ENCODE measurements at places on chromosomes 2 and 18.
A peak's percentile ranks its signal among the peaks of the same experiment; 100 is the strongest.

GRCh38 chr2:125573432-125573831 lies 1082.5 kb upstream of the GYPC start:
- no peak for DNase-seq

DNA sequence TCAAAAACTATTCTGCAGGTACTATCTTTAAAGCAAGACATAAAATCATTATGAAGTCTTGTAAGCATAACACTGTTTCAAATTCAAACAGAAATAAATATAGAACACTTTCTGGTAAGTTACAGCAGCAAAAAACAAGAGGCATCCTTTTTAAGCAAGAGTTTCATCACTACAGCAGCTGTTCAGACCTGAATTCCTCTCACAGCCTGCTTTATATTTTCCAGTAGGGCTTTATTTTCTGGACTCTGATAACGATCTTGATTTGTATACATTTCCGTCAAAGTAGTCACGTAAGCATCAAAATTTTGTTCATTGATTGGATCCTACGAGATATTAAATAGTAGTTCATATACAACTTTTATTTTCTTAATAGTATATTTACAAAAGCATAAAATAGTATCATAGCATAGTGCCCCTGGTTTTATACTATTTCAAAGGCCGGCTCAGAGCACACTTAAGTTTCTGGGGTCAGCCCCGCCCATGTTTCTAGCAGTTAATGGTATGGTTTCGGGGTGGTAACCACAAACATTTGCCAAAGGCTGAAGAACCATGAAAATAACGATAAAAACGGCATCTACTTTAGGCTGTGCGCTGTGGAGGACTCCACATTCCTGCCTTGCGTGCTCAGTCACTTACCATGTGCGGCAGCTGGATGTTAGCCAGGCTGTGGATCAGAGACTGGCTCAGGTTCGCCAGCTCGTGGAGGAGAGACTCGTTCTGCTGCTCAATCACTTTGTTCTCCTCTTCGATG lies 47.5 kb upstream of the PXDN start:
- DNase-seq: no peak

DNA sequence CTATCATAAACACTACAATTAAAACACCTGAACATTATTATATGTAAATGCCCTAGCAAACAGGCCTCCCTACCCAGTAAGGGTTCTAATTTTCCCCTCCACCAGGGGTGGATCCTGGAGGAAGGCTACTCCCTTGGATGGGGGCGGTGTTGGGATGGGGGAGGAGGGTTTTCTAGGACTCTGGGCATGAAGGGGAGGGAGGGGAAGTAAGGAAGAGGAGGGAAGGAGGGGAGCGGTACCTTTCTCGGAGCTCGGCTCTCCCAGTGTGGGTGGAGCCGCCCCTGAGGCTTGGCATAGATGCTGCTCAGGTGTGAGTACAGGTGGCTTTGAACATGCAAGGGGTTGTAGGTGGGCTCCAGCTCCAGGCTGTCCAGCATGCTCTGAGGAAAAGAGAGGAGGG lies 5.4 kb downstream of the DOK1 start:
- no peak for DNase-seq

- DNase-seq: no peak
These were observed 48.1 kb downstream of the MERTK start for GRCh38 chr2:111946294-111947114.

GRCh38 chr2:52452201-52452600 lies 1315.4 kb upstream of the CHAC2 start:
- no peak for DNase-seq

- DNase-seq: no peak
These were observed 112.1 kb upstream of the HAAO start for GRCh38 chr2:42904576-42904876.

GRCh38 chr2:235936493-235936892 lies 231.7 kb downstream of the GBX2 start:
- no peak for DNase-seq

GRCh38 chr2:49686897-49687442 lies 532.7 kb upstream of the FSHR start:
- no peak for DNase-seq

DNA sequence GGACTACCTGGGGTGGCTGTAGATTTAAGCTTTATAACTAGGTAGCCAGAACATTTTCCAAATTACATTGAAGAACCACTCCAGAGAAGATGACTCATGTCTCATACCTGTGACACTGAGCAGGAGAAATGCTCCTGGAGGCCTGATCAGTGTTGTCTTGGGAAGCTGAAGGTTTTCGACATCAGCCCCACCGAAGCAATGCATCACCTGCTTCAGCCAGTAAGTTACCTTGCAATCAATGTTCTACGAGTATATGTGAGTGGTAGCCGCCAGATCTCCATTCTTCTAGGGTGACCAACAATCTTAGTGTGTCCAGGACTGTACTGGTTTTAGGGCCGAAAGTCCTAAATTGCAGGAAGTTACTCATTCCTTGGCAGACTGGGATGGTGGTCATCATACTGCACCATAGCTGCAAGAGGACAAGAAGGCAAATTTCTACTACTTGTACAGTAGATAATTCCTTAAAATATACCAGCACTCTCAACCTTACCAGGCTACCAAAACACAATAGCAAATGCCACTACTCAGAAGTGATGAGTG lies 109.3 kb upstream of the LINC00305 start:
- DNase-seq: no peak

DNA sequence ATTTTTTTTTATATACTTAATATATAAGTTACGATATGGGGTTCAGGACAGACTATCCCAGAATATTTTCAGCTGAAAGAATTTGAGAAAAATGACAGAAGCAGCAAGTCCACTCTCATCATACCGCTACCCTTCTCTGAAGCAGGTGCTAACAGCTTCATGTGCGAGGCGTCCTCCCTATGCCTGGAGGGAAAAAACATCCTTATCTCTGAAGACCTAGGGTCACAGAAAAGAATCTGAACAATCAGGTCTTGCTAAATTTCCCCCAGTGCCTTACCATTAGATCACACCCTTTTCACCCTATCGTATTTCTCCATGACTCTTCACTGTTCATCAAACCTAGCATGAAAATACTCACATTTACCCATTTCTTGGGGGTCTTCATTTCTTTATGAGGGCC lies 51.9 kb upstream of the CREB1 start:
- DNase-seq: no peak

DNA sequence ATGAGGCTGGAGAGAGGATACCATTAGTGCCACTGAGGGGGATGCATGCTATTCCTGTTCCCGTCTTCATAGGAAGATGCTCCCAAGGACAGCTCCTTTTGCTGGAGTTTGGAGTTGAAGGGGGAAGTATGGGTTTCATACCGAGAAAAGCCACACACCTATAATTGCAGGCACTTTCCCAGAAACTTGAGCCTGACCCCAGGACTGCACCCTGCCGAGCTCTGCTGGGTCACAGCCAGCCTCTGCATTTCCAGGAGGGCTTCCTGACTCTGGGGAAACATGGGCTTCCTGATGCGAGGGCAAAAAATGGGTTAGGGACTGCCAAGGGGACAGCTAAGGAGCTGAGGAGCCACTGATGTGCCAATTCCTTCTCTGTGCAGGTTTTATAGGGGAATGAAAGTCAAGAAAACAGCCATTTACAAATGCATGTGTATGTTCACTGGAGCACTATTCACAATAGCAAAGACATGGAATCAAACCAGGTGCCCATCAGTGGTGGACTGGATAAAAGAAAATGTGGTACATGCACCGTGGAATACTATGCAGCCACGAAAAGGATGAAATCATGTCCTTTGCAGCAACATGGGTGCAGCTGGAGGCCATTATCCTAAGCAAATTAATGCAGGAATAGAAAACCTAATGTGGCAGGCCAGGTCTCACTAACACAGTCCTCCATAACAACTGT lies 104.5 kb downstream of the ACAA2 start:
- no peak for DNase-seq

- no peak for DNase-seq
These were observed 1680.3 kb upstream of the PIK3C3 start for GRCh38 chr18:40274618-40275196.

GRCh38 chr18:25123438-25124232 lies 228.3 kb downstream of the ZNF521 start:
- no peak for DNase-seq

GRCh38 chr2:176704282-176704858 lies 435.1 kb downstream of the MTX2 start:
- DNase-seq: no peak

DNA sequence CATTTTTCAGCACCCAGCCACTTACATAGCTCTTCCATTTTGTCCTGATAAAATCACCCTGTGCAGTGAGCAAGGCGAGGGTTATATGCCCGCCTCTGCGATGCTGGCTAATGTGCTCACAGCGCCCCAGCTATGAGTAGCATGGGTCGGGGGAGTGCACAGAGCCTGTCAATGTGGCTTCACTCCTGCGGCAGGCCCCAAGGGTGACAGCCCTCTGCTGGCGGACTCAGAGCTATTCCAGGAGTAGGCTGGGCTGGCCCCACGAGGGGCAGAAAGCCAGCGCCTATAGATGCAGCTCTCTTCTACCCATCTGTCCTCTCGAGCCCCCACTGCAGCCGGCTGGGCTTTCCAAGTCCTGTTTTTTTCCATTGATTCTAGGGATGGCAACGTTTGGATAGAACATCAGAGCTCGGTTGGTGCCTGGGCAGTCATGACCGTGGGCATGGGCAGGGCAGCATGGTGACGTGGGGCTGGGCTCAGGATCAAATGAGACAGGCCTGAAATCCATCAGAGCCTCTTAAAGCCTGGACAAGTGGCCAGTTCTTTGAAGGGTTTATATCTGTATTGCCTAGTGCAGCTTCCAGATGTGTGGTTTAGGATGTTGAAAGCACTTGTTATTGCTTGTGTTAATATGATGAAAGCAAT lies 134.7 kb downstream of the MCFD2 start:
- DNase-seq: no peak

GRCh38 chr18:54671291-54671881 lies 80.3 kb downstream of the DYNAP start:
- DNase-seq: no peak

- no peak for DNase-seq
These were observed 279.5 kb upstream of the SIX2 start for GRCh38 chr2:45288532-45289417.

GRCh38 chr2:161766334-161766733 lies 142.1 kb downstream of the SLC4A10 start:
- DNase-seq: no peak

- no peak for DNase-seq
These were observed 26.5 kb downstream of the LDAH start for GRCh38 chr2:20796374-20796791.

GRCh38 chr18:24497031-24497754 lies 36.8 kb downstream of the HRH4 start:
- DNase-seq: no peak

DNA sequence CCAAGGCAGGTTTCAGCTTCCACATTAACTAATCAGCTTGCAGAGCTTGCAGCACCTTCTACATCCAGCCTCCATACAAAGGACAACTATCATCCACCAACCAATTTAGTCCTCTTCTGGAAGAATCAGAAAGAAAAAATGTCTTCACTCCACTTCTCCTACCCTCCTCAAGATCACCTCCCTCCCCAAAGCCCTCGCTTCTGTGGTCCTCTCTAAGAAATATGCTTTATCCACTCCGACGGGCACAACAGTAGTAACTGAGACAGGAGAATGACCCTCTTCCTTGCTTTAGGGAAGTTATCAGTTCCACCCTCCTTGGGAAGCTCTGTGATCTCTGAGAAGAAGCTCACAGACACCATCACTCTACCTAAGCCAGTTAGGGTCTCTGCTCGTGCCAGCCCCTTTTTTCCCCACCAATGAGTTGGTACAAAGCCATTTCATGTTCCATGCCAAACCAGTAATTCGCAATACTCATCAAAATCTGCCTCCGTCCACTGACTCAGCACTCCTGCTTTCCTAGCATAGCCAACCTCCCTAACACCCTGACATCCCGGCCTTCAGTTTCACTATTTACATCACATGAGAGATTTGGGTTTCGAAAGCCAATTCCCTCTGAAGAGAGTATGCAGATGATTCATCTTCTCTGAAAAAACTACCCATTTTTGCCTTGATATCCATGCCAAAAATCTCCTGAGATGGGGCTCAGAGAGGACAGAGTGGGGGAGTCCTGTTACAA lies 114.1 kb upstream of the PKDCC start:
- DNase-seq: no peak

- no peak for DNase-seq
These were observed 24.4 kb downstream of the MLPH start for GRCh38 chr2:237511433-237511832.

DNA sequence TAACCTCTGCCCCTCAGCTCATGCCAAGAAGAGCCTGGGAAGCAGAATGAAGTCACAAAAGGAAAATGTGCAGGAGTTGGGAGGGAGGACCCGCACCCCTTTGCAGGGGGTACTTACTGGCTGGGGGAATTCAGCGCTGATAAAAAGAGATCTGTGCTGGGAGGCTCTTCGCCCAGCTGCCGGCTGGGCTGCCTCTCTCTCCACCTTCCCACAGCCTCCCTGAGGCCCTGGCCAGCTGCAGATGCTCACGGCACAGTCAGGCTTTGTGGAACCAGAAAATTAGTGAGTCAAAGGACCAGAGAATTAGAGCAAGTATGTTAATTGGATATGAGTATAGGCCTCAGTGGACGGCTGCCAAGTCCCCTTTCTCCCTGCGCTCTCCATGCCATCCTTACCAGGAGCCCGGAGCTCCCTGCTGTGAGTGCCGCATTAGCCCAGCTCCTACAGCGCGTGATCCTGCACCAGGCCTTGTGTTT lies 181.7 kb upstream of the SH3BP4 start:
- DNase-seq: no peak

- DNase-seq: no peak
These were observed 14.1 kb downstream of the RIF1 start for GRCh38 chr2:151423760-151424159.

DNA sequence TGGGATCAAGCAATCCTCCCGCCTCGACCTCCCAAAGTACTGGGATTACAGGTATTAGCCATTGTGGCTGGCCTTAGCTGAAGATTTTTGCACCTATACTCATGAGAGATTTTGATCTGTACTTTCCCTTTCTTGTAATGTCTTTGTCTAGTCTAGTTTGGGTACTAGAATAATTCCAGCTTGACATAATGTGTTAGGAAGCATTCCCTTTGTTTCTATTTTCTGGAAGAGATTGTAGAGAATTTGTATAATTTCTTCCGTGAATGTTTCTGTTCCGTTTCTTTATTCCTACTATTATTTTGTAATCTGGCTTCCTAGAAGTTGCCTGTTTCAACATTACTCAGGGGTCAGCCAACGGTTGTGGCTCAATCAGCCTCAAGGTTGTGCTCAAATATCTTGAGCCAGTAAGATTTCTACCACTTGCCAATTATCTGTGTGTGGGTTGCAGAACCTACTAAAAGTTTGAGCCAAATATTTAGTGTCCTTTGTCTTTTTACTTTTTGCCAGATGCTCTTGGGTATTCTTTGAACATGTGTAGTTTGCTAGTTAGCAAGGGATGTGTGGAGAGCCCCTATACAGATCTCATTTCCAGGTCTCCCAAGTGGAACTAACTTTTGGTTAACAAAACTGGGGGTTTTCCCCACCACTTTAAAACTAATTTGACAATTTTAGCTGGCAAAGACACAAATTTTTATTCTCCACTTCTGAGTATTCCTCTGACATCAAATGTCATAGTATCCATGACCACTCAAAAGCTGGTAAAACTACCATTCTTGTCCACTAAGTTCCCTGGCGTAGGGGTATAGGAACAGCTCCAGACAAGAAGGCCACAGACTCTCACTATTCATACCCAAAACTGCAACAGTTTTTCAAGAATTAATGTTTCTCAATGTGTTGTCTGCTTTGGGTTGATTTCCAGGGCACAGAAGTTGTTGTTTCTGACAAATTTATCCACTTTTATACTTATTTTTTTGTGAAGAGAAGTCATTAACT lies 42.8 kb upstream of the BAZ2B start:
- DNase-seq: no peak

- DNase-seq: peak; percentile 79
These were observed at the start of gene ITGA6 for GRCh38 chr2:172427256-172427989. Gene ITGA6 (plus strand): TSS chr2:172427586.

Measured in stimulated activated CD4-positive, alpha-beta T cell treated with anti-CD3 and anti-CD28 coated beads, Interleukin-12 subunit alpha, Interleukin-12 subunit beta, amount 100 ng/mL, for 4 hours (primary cell).